Fibroblast of the aortic adventitia (primary cell): ENCODE measurements at places on chromosomes 1 and 21. TPM values are rescaled to one million over a fixed set of nuclear protein-coding genes. Genes with fewer than 3 reads are reported as not detected.

SPRR2E gene
- total RNA-seq: not detected in 2 replicates

PRDM16 gene
- total RNA-seq: 0.98 and 11.3 TPM in 2 replicates

ZMYND12 gene
- 0.82 and 1.6 TPM in 2 replicates for total RNA-seq

AIRE gene
- not detected in 2 replicates for total RNA-seq

PLPP3 gene
- total RNA-seq: 45.7 and 270 TPM in 2 replicates

PTCH2 gene
- 0.36 and 0.57 TPM in 2 replicates for total RNA-seq

CA6 gene
- not detected in 2 replicates for total RNA-seq

IL19 gene
- 0.41 TPM in 1 of 2 replicates, not detected in the other for total RNA-seq

LAMC2 gene
- 2.0 and 2.8 TPM in 2 replicates for total RNA-seq

MAP10 gene
- total RNA-seq: 1.5 and 1.9 TPM in 2 replicates

DNA sequence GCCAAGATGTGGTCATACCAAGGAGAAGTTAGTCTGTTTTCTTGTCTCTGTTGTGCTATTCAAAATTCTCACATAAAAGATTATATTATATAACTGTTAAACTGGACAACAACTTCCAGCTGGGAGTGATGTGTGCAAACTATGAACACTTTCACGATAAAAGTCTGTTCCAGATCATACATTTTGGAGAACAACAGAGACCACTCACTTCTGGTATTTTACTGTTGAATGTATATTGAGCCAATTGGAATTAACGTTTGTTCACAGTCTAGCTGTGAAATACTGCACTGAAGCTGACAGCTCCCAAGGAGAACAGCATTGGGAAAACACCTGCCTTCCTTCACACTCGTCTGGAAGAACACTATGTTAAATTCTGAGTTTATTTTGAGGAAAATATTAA is 860 bp upstream of the SHCBP1L start:
- DNase-seq: no peak

DNA sequence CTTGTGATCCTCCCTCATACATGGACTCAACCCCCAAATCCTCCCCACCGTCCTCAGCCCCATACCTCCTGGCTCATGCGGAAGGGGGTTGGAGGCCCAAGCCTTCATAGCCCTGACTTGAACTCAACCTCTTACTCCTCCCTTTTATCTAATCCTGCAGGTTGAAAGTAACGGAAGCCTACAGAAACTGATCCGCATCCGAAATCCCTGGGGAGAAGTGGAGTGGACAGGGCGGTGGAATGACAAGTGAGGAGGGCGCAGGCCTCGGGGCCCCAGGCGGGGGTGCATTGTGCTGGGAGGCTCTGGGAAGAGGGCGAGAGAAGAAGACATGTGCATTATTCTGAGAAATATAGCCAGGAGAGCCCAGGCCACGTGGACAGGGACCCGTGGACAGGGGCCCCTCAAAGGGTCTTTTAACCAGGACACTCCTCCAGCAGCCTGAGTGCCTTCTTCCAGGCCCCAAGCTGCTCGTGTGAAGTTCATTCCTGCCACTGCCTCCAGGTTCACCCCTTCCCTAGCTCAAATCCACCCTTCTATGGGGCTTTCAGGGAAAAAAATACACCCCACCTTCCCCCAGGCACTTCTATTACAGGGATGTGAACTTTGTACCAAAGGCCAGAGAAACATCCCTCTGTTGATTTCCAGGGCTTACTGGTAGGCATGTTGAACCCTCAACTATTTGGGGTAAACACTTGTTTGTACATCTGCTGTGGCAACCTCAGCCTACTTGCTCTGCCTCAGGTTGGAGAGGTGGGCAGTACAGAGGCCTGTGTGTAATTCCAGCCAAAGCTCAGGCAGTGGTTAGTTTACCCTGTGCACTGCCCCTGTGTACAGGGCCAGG is 38.6 kb downstream of the CAPN2 start:
- DNase-seq: no peak

DNA sequence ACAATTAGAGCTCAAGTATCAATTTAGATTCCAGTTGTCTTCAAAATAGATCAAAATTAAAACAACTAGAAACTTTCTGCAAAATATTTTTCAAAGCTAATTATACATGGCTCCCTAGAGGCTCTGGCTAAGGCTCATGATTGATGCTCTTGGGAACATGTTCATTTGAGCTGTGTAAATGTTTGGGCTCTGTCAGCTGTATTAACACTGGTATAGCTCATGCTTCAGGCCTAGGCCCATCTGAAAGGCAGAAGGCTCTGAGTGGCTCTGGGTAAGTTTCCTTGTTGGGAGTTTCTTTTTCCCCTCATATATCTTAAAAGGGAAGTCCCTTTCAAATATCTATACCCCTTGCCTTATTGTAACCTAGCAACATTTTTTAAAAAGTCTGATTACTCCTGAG is 81.3 kb downstream of the UROD start:
- no peak for DNase-seq

DNA sequence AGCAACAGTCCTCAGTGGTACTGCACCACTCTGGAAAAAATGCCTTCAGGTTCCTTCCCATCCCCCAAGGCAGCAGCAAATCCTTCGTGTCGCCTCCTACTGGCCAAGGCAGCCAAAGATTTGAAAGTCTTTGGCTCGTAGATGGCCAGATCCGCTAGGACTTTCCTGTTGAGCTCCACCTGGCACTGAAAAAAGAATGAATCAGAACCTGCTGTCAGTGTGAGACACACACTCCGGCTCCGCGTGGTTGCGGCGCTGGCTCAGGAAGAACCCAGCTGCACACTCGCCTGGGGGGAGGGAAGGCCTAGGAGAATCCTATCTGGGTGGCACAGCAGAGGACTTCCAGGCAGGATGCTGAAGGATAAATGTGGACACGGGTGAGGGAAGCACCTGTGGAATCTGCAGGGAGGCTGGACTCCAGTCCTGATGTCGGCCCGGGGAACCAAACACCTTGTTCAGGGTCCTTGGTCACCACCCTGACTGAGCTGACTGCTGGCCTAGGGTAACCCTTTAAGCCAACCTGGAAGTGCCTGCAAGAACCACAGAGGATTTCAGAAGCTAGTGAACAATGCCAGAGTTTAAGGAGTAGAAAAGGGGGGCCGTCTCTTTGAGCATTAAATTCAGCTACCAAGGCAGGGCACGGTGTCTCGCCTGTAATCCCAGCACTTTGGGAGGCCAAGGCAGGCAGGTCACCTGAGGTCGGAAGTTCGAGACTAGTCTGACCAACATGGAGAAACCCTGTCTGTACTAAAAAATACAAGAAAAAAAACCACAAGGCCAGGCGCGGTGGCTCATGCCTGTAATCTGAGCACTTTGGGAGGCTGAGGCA is 3.2 kb upstream of the CCNL2 start:
- DNase-seq: peak; percentile 70

GRCh38 chr1:65429806-65430205 is 9.3 kb downstream of the LEPR start:
- peak; percentile 64 for DNase-seq

DNA sequence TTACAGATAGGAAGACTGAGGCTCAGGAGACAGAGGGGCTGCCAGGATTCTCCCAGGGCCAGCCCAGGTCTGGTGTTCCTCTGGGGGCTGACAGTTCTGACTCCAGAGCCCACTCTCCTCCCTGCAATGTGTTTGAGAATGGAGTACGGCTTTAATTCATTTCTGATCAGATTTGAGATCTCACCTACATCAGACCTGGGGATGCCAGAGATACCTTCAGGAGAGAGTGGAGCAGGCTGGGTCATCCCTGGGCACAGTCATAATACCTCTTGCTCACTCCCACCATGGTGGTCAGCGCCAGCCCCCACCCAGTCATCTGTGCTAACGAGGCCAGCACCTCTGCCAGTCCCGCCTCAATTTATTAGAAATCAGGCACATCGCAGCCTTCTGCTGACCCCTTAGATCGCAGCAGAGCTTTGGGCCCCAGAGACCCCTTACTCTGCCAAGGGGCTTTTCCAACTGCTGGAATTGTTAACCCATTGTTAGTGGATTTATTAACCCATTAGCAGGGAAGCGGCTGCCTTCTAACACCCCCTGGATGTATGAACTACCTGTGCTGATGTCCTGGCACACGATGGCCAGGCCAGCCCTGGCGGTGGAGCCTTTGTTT is 352.1 kb downstream of the MATN1 start:
- no peak for DNase-seq

DNA sequence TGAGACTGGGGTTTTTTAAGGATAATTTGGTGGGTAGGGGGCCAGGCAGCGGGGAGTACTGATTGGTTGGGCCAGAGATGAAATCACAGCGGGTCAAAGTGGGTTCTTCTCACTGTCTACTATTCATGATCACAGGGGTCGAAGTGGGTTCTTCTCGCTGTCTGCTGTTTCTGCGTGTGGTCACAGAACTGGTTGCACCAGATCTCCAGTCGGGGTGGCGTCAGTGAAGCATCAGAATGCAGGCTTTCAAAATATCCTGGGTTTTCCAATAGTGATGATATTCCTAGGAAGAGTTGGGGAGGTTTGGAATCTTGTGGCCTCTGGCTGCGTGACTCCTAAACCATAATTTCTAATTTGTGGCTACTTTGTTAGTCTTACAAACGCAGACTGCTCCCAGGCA is 45.1 kb downstream of the TRPM2 start:
- no peak for DNase-seq

- no peak for DNase-seq
These were observed 17.8 kb downstream of the CASZ1 start for GRCh38 chr1:10778640-10779039.

DNA sequence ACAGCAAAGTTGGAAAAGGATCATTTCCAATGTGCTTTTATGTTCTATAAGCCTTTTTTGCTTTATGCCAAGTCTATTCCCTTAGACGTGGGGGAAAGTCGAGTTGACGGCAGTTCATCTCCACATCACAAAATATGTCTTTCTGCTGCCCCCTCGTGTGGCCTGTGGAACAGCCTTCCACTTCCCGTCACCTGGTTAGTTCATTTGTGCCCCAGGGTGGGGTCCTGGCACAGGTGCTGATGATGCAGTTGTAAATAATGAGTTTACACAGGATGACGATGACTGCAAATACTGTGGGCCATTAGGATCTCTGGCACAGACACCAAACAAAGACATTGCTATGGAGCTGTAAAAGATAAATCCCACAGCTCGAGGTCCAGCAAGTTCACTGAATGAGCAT is 10.0 kb upstream of the OTUD3 start:
- DNase-seq: no peak

DNA sequence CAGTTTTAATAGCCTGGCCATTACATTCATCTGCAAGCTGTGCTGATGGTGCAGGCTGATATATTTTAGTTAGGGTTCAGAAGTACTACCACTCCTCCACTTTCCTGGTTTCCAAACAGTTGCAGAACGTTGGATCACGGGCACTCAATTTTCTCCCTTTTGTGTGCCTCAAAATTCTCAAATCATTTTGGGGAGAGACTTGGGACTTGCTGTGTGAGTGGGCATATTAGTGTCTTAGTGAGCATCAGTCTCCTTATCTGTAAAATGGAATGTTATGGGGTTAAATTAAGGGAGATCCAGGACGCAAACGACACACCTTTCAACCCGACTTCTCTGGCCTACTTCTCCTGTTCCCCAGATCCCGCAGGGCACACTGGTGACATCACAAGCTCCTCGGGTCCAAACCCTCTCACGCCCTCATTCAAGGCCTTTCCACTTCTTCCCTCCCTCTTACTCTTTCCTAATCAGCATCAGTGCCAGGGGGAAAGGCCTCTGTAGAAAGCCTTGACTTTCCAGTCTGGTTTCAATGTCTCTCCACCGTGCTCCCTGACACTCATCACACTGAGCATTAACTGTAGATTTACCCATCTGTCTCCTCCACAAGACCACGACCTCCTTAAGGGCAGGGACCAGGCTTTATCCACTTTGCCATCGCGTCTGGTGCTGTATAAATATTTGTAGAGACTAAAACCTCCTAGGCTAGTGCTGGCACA is 1.2 kb downstream of the PIGP start:
- DNase-seq: peak; percentile 84

- DNase-seq: no peak
These were observed 104.8 kb downstream of the RGL1 start for GRCh38 chr1:183909672-183910071.

- no peak for DNase-seq
These were observed 106.8 kb downstream of the RAVER2 start for GRCh38 chr1:64851664-64852063.

DNA sequence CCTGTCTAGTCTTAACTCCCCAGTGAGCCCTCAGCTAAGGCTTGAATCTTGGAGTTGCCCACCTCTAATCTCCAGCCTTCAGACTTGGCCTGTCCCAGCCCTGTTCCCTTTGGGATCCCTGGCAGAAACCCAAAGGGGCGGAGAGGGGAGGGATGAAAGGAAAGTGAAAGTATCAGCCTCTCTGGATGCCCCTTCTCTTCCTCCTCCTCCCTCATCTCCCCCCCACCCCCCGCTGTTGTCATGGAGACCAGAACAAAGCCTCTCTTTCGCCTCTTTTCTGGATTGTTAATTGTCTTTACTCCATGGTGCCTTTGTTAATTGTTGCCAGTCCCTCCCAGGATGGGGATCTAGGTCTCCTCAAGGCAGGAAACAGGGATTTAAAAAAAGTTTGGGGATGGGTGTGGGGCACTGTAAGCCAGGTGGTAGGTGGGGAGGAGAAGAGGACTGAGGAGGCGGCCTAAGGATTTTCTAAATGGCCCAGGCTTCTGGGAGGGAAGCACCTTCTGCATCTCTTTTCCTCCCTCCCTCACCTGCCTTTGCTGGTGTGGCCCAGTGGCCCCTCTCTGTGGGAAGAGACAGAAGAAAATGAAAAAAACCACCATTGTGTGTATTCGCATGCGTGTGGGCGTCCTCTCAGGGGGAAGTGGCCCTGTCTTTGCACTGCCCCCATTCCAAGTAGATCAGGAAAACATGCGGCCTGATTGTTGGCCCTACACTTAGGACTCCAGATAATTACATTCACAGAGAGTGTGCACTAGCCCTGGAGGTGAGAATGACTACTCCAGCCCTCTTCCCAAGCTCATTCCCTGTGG is 7.5 kb upstream of the SOX13 start:
- DNase-seq: peak; percentile 49

DNA sequence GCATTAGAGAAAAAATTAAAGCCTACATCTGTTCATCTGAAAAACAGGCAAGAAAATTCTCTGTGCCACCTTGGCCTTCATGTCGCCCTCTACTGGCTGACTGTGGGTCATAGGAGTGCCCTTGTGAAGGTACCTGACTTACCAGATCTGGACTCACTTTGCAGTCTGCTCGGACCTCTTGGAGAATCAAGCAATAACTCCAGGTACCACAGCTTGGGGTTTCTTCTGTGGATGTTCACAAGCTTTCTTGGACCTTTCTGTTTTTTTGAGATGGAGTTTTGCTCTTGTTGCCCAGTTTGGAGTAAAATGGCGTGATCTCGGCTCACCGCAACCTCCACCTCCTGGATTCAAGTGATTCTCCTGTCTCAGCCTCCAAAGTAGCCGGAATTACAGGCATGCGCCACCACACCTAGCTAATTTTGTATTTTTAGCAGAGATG is 2.4 kb upstream of the PRAMEF18 start:
- no peak for DNase-seq
